Hepatocyte (in vitro differentiated cells): ENCODE measurements at places on chromosomes 13 and 19. TPM values are rescaled to one million over a fixed set of nuclear protein-coding genes. Genes with fewer than 3 reads are reported as not detected.

DNA sequence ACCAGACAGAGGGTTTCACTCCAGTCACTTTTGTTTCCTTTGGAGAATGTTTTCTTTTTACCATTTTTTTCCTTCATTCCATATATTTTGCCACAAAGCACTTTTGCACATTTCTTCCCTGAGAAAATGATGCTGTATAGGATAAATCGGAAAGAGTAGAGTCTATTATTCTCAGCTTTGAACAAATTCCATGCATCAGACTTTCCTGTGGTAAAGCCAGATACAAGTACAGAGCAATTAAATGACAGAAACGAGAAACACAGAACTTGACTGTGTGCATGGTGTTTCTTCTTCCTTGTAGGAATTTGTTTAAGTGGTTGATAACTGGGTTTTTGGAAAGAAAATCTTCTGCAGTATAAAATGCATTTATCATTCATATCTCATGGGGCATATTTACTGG is 107.4 kb upstream of the CSNK1A1L start:
- no peak for DNase-seq

DNA sequence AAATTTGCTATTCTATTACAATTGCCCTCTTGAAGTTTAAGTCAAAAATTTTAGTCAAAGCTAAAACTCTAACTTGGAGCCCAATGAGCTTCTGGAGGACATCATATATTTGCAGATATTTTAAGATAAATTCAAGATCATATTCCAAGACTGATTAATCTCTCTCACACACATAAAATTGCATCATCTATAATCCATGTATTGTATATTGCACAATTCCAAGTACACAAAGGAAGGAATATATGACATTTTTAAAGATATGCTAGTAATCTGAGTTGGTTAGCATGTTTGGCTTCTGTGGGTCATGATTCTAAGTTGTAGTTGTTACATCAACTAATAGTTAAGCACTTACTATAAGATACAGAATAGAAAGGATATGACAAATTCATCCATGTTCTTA is 53.3 kb downstream of the KCNRG start:
- no peak for DNase-seq

GRCh38 chr19:21485926-21486325 is 19.5 kb upstream of the ZNF429 start:
- no peak for DNase-seq

- no peak for DNase-seq
These were observed 10.7 kb downstream of the IL17D start for GRCh38 chr13:20714161-20714560.

DNA sequence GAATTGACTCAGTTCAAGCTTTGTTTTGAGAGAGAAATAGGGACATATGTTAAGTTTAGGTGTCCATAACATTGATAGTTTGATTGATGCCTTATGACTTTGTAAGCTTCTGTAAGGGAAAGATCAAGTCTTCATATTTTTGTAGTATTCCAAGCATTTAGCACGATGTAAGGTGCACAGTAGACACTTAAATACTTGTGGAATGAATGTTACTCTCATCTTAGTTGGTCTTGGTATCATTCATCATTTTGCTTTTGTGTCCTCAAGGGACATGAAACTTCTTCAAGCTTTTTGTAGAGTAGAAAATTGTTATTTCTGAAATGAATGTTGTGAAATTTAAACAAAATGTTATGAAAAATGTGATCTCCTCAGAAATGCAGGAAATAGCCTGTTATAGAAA is 10.1 kb downstream of the TDRD3 start:
- DNase-seq = no peak

PRODH2 gene
- polyA plus RNA-seq = 7.1 and 13.9 TPM in 2 replicates

- DNase-seq = peak; percentile 74
These were observed at the start of gene KISS1R for GRCh38 chr19:917323-918151. TSS of gene KISS1R (plus strand) at chr19:917333. CDS start at chr19:917503, 170 bp downstream.

CYP4F2 gene
- polyA plus RNA-seq = not detected in 2 replicates

GRCh38 chr19:29326351-29326750 is 113.4 kb upstream of the UQCRFS1 start:
- no peak for DNase-seq

DNA sequence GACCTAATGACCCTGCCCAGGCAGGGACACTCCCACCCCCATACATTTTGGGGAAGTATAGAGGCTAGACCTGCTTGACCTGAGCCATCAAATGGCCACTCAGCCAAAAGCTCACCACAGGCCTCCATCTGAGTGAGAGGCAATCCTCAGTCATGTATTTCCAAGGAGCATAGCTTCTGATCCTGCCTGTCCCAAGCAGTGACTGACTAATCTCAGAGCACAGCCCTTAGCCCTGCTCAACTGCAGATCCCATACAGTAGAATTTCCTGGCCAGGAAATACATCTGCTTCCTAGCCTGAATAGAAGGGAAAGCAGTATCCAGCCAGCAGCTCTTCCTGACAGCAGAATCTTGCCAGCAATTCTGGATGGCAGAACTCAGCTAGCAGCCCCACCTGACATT is 880.6 kb upstream of the GPC6 start:
- DNase-seq = no peak

ZNF773 gene
- 5.0 and 6.6 TPM in 2 replicates for polyA plus RNA-seq

KANK3 gene
- polyA plus RNA-seq = 1.2 TPM in 1 of 2 replicates, not detected in the other

GRCh38 chr13:113490496-113491417 is at the start of gene DCUN1D2:
TSS of gene DCUN1D2 (minus strand) at chr13:113490711. CDS start at chr13:113490669, 42 bp downstream.
- peak; percentile 98 for DNase-seq

- no peak for DNase-seq
These were observed 4.6 kb downstream of the ANKRD10 start for GRCh38 chr13:110910013-110910890.

ZNF835 gene
- not detected in 2 replicates for polyA plus RNA-seq

FFAR1 gene
- not detected in 2 replicates for polyA plus RNA-seq

- peak; percentile 19 for DNase-seq
These were observed 27.1 kb downstream of the EDNRB start for GRCh38 chr13:77891486-77891885.

CATSPERD gene
- not detected in 2 replicates for polyA plus RNA-seq

ZNF665 gene
- polyA plus RNA-seq = 2.2 and 4.5 TPM in 2 replicates
